Prostate gland (tissue), 2 donors: ENCODE measurements at places on chromosomes 5 and 9.

GRCh38 chr5:67010684-67011409, 185.8 kb downstream of the CD180 start:
- peak; percentile 29 for DNase-seq

DNA sequence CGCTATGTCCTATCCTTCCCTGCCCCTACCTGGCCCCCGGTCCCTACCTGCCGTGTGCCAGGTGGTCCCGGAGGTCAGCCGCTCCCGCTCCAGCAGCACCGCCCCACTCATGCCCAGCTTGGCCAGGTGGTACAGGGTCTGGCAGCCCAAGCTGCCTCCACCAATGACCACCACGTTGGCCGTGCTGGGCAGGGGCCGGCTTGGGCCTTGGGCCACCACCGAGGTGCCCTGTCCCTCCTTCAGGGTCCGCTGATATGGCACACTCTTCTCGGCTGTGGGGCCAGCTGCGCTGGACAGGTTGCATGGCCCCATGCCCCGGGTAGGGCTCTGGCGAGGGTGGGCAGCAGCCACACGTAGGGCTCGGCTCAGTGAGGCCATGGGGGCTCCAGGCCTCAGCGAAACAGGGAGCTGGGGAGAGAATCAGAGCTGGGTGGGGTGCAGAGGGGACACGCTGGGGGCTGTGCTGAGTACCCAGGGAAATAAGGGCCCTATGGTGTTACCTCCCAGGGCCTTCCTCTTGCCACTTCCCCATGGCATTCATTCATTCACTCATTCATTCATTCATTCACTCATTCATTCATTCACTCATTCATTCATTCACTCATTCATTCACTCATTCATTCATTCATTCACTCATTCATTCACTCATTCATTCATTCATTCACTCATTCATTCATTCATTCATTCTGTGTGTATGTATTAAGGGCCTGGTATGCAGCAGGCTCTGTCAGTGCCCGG, 4.2 kb downstream of the SARDH start:
- no peak for DNase-seq

- no peak for DNase-seq
Observed at GRCh38 chr5:56516035-56516434, 282.9 kb upstream of the ANKRD55 start.

DNA sequence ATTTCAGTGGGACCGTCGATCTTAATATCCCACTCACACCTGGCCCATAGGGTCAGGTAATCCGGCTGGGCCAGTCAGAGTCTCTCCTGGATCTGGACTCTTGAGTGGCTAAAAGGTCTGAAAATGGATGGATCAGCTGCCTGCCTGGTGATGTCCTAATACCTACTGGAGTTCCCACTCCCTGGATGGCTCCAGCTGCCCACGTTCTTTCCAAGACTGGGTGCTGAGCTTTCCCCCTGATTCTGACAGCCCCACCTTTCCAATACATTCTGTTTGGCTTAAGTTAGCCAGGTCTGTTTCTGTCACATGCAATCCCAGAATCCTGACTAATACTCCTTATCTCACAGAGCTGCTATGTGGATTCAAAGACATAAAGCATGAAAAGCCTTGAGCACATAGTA, 10.2 kb downstream of the SH3PXD2B start:
- no peak for DNase-seq

- DNase-seq, result no peak
Observed at GRCh38 chr9:94178927-94179326, 80.2 kb upstream of the ZNF169 start.
